Right lung (tissue), 10 donors: ENCODE measurements at places on chromosomes 13 and 19. TPM values are rescaled to one million over a fixed set of nuclear protein-coding genes. Genes with fewer than 3 reads are reported as not detected.
A peak's percentile ranks its signal among the peaks of the same experiment; 100 is the strongest.

Gene FUZ
- polyA plus RNA-seq = 28.9 TPM

Gene USHBP1
- 9.2 TPM for polyA plus RNA-seq

Gene FFAR2
- polyA plus RNA-seq = 0.38 TPM

Gene LYPD3
- polyA plus RNA-seq = 1.4 TPM

DNA sequence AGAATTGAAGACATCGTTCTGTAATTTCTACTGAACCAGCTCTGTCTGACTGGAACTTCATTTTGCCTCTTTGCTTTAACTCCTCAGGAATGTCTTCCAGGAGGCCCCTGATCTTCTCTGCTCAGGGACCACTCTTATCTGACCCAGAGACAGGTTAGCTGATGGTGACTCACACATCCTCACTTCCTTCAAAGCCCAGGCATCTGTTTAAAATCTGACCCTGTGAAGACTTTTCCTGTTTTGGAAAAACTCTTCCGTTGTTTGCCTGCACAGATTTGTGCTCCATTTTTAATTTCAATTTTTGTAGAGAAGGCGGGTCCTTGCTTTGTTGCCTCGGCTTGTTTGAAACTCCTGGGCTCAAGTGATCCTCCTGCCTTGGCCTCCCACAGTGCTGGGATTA is 1.6 kb downstream of the ARL11 start:
- DNase-seq = no peak

DNA sequence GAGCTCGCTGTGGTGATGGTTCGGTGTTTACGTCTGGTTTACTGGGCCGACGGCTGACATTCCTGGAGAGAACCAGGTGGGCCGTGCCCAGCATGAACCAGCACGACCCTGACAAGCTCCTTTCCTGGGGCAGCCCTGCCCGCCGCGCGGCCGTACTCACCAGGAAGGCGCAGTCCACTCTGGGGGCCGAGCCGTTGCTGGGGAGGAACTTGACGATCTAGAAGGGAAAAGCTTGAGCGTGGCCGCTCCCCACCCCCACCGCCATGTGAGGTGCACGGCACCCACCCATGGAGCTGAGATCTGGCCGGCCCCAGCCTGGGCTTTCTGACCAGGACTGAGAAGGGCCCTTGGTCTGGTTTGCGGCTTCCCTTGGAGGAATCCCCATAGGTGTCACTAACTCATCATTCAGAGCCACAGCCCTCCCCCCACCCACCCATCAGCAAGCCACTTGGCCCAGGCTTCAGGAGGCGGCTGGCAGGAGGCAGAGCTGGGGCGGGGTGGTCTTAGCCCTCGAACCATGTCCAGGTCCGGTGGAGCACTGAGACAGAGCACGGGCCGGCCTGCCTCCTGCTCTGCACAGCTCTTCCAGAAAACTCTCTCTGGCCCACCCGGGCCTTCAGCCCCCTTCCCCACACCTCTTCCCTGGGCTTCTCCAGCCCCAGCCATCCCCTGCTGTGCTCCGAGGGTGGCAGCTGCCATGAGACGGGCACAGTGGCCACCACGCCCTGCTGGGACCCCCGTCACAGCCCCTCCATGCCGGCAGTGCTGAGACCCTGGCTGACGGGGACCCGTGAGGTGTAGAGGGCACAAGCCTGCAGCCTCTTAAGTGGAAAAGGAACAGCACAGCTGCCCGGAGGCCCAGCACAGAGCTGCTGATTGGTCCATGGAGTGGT is 6.2 kb downstream of the ATP4B start:
- no peak for DNase-seq

GRCh38 chr13:94444826-94445225 is 34.7 kb downstream of the DCT start:
- no peak for DNase-seq

GRCh38 chr13:29498426-29499040 is 97.0 kb downstream of the SLC7A1 start:
- DNase-seq = no peak

DNA sequence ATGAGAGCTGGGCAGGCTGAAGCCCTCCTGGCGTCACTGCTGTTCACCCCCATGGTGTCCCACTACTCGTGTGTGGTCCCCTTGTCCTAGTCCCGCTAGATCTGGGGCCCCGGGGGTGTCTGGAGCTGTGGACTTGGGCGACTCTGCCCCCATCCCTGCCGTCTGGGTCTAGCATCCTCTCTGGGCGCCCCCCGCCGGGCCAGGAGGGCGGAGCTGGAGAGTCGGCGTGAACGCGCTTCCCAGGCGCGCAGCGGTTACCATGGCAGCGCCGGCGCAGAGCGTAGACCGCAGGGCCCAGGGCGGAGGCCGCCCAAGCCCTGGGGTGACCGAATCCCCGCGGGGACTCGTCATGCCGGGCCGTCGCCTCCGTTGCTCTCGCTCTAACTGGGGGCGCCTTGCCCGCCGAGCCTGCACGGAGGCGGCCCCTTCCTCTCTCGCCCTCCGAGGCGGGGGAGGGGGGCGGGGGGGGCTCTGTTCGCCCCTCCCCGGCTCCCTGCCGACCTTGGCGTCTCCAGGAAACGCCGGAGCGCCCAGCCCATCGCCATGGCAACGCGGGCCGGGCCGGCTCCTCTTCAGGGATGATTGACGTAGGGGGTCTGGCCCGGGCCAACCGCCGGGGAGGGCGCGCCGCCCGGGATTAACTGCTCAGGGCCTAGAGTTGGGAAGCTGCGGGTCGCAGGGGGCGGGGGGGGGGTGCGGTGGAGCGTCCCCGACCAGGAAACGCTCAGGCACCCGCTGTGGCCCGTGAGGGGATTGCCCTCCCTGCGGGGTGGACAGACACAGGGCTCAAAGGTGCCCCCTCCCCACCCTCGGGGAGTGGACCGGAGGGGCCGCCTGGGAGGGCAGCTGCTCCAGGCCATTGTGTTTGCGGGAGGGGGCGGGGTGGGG is 8.9 kb downstream of the ISYNA1 start:
- peak; percentile 92 for DNase-seq

- no peak for DNase-seq
Observed at GRCh38 chr13:113411216-113412023, 41.9 kb downstream of the ADPRHL1 start.

GRCh38 chr13:36919171-36919832 is 736 bp downstream of the SMAD9 start:
- DNase-seq = peak; percentile 58
